Ammon's horn (tissue), 1 donor: ENCODE measurements at places on chromosomes 7 and 10.
A peak's percentile ranks its signal among the peaks of the same experiment; 100 is the strongest.

- no peak for DNase-seq
These were observed 528.1 kb downstream of the KIF20B start for GRCh38 chr10:90229486-90229885.

DNA sequence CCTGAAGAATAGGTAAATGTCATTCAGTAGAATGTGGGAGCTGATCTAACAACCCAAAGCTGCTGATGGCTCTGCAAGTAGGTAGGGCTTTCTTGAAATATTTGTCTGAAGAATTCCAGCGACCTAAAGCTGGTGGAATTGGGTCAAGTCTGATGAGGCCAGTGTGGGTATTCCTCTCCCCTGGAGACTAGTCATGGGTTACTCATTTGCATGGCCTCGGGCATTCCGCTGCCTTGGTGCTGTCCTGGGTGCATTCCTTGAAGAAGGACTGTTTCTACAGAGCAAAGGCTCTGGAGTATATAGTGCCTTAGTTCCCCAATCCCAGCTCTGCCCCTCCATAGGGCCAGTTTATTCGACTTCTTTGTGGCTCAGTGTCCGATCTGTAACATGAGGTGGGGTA lies 19.2 kb downstream of the PDK4 start:
- DNase-seq = no peak

- no peak for DNase-seq
These were observed 458.5 kb downstream of the GPAM start for GRCh38 chr10:111725050-111725449.

GRCh38 chr10:28089467-28089866 lies 90.6 kb upstream of the ODAD2 start:
- no peak for DNase-seq

DNA sequence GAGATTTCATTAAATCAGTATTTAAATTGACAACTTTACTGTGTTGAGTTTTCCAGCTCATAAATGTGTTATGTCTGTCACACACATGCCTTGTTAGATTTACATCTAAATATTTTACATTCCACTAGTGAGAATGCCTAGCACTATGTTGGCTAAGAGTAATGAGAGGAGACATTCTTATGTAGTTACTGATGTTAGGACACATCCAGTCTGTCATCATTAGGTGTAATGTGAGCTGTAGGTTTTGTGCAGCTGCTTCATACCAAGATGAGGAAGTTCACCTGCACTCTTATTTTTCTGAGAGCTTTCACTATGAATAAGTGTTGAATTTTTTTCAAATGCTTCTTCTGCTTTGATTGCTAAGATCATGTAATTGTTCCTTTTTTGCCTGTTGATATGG lies 218.0 kb upstream of the IGFBP3 start:
- DNase-seq = no peak

DNA sequence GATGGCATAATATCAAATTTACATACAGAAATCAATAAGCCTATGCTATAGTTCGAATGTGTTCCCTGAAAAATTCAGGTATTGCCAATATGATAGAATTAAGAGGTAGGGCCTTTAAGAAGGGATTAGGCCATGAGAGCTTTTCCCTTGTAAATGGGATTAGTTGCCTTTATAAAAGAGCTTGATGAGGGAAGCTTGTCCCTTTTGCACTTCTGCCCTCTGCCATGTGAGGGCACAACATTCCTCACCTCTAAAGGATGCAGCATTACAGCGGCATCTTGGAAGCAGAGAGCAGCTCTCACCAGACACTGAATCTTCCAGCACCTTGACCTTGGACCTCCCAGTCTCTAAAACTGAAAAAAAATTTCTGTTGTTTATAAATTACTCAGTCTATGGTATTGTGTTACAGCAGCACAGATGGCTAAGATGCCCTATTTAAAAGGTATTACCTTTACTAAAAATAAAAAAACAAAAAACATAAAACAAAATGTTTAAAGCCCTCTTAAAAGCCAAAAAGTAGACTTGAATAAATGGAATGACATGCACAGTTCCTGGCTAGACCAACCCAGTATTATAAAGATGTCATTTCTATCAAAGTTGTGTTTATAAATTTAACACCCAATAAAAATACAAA lies 909.6 kb downstream of the REEP3 start:
- DNase-seq = peak; percentile 75

GRCh38 chr7:157276731-157277562 lies 59.9 kb upstream of the DNAJB6 start:
- peak; percentile 54 for DNase-seq
